ENCODE measurements at places on chromosomes 11 and 22.

DNA sequence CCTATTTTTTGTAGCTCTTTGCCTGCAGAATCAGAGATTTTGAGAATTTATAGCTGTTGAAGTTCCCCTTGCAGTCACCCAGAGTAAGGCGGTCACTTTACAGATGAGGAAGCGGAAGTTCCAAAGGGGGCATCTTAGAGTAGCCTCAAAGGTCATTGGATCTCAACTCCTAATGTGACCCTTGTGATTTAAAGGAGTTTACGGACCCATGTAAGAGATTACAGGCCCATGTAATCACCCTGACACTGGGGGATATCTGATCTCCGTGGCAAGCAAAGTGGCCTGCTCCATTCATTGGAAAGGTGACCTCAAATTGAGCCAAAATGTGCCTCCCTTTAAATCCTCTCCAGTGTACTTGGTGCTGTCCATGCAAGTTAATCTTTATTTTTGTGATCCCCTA lies 15.7 kb downstream of the P2RX3 start:
- DNase-seq = no peak

DNA sequence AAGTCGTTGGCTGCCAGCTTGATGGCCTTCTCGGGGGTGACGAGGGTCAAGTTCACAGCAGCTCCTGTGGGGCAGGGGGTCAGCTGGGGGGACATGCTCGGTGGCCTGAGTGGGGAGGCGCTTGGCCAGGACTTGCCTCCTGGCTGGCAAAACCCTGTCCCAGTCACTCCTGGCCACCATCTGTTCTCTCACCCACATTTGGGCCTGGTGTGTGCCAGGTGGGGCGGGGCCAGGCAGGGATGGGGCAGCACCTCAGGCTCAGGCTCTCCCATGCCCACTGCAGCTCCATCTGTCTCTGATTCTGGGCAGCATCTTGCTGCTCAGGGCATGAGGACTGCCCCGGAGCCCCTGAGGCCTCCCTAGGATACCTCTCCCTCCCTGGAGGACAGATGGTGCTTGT lies 3.7 kb upstream of the CEND1 start:
- no peak for DNase-seq

DNA sequence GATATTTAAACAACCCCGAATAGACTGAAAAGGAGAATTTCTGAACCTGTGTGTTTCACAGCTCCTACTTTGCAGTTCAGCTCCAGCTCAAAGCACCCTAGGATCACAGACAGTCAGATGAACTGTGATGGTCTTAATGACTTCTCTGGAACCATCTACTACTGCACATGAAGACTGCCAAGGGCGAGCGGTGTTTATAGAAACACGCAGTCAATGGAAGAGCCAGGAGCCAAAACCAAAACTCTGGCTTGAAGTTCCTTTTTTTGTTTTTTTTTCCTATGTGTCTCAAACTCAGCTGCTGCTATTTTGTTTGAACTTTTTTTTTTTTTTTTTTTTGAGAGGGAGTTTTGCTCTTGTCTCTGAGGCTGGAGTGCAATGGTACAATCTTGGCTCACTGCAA lies 382.6 kb upstream of the SYN3 start:
- DNase-seq = peak; percentile 5

DNA sequence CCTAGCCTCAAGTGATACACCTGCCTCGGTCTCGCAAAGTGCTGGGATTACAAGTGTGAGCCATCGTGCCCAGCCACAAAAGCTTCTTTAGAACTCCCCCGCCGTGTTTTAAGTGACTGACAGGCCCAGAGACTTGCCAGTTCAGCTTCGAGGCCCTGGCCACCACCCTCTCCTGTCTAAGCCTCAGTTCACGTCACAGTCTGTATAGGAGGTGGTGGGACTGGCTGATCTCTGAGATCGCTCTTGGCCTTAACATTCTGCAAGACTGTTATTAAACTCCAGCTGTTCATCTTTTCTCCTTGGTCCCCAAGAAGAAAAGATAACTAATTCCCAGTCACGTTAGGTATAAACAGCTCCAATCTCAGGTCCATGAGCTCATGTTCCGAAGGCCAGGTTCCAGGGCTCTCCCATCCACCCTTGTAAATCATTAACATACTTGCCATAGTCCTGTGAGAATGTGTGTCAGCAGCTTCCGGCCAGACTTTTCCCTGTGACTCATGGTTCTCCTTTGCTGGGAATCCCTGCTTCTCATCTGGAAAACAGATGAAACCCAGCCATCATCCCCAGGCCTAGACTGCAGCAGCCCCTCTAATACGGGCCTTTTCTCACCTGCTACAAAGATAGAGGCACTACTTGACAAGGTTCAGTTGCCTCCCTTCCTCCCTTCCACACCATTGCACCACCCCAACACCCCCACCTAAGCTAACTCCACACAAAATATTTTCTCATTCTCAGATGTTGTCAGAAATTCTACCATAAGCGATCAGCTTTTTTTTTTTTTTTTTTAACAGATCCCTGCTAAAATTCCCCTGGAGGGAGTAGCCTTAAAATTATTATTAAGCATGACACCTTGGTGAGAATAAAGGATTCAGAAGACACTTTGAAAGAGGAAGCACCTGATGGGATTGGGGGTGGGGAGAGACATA lies 5.6 kb upstream of the KIAA0930 start:
- DNase-seq = peak; percentile 96

DNA sequence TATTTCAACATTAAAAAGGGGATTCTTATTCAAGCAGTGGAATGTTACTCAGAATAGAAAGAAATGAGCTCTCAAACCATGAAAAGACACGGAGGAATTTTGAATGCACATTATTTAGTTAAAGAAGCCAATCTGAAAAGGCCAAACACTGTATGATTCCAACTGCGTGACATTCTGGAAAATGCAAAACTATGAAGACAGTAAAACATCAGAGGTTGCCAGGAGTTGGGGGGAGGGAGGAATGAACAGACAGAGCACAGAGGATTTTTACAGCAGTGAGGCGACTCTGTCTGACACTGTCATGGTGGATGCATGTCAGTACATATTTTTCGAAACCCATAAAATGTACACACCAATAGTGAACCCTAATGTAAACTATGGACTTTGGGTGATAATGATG lies 22.9 kb upstream of the THY1 start:
- DNase-seq = no peak

- DNase-seq = peak; percentile 97
Observed at GRCh38 chr11:75563978-75564552, 2.0 kb downstream of the SERPINH1 start.

DNA sequence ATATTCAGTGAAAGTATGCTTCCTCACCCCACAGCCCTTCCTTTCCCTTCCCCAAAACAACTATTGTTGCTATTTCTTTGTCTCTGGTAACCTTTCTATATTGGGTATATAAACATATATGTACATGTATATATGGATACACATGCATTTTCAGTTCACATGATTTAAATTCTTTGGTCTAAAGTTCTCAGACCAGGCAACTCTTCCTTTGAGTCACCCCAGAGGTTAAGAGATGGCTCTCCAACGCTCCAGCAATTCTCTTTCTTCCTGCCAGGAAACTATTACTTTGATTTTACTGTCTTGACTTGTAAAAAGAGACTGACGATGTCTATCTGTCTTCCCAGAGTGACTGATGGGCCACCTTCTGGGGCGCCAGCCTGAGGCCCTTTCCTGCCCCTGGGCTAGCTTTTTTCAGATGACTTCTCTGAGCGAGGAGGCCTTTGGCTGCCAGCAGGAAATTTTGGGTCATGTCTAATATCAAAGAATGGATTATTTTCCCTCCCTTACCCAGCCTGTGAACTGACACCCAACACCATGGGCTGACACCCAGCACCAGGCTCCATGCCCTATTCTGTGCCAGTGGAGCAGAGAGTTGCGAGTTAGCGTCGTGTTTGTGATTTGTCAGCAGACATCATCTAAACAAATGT lies 14.4 kb upstream of the ST3GAL4 start:
- no peak for DNase-seq

GRCh38 chr22:22720724-22721261 lies 76.4 kb downstream of the GGTLC2 start:
- DNase-seq = peak; percentile 82

DNA sequence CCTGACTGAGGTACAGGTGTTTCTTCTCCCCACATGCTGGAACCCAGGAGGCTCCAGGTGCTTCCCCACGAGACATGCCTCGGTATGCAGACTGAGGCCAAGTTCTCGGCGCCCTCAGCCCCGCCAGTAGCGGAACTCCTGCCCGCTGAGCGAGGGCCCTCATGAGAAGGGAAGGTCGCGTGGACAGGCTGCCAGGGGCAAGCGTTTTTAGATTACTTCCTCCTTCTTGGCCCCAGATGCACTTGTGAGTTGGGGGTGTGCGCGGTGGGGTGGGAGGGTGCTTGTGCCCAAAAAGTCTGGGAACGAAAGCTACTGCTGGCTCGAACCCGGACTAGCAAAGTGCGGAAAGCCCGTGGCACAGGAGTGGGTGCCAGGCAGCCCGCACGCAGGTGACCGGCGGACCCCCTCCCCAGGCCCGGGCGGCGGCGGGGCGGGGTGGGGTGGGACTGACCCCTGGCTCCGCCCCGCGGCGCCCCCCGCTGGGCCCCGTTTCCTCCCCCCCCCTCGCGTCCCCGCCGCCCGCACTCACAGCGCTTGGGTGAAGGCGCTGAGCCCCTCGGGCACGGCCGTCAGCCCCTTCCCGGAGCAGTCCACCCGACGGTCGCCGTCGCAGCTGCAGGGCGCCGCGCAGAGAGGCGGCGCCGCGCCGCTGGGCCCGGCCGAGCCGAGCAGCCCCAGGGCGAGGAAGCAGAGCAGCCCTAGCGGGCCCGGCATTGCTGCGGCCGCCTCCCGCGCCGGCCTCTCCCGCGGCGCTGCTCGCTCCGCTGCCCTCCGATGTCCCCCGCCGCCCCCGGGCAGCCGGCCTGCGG lies 797 bp downstream of the LGR4 start:
- no peak for DNase-seq

DNA sequence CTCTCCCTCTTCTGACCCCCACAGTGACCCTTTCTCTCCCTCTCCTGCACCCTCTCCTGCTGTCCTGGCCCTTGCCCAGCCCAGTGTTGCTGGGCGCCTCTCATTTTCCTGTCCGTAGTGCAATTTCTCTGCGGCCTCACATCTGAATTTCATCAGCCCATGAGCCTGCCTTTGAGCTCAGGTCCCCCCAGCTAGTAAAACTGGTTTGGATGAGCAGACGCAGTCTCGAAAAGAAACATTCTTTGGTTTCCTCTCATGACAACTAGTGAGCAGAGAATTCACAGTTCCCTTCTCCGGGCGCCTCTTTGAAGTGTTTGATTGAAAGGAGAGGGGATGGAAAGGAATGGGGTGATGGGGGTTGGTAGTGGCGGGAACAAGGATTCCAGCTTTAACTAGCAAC lies 126.0 kb upstream of the CADM1 start:
- no peak for DNase-seq

DNA sequence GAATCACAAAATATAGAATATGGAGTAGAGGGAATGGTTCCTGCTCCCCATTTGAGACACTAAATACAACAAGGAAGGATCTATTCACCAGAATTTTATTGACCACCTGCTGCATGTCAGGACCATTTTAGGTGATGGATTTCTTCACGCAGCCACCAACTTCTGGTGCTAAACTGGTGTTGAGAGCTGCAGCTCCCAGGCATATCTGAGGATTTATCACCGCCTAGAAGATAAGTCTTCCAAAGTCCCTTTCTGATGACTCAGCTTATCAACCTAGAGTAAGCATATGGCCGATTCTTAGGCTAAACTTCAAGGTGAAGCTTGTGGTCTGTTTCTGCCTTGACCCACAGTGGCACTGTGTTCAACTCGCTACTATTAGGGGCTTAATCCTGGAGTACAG lies 6.7 kb downstream of the DDI1 start:
- DNase-seq = no peak

DNA sequence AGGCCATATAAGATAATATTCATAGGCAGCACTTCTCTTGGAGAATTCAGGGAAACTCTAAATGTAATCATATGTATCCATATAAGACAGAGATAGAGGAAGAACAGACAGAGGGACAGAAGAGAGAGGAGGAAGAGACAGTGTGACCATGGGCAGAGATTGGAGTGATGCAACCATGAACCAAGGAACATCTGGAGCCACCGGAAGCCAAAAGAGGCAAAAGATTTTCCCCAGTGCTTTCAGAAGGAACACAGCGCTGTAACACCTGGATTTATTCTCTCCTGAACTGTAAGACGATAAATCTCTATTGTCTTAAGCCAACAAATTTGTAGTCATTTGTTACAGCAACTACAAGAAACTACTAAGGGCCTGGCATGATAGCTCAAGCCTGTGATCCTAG lies 57.7 kb downstream of the GAB2 start:
- no peak for DNase-seq

- peak; percentile 24 for DNase-seq
Observed at GRCh38 chr11:30333405-30333804, 10.5 kb downstream of the ARL14EP start.

DNA sequence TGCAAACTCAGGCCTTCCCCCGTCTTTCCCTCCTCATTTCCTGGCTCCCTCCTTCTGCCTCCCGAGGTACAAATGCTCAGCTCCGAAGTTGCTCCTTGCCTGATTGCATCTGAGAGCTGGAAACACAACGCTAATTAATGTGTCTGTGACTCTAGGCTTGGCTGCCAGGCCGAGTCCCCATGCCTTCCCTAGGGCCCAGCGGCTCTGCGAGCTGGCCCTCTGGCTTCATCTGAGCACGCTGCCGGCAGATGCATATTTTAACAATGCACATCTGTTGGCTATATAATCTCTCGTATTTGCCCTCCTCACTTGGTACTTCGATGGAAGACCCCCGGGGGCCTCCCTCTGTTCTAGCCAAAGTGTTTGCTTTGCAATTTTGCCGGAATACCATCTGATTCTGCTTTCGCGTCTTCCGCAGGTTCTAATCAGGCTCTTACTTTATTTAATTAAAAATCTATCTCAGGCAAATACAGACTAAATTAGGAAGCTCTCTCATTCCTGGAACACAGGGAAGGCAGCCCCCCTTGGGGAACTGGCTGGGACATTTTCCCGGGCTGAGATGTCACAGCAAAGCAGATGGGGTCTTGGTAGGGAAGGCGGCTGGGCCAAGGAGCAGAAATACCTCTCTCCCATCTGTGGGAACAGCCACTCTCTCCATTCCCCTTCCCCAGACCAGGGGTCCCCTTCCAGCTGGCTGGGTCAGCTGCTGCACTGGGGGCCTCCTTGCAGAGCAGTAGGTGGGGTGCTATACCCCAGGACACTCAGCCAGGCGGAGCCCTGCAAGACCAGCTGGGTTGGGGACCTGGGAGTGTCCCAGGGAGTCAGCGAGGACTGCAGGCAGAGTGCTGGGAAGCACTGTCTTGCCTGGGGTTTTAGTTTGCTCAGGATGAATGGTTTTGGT lies 162.8 kb downstream of the ST3GAL4 start:
- DNase-seq = no peak

- peak; percentile 59 for DNase-seq
Observed at GRCh38 chr22:50252082-50253045, 1.3 kb upstream of the HDAC10 start.

DNA sequence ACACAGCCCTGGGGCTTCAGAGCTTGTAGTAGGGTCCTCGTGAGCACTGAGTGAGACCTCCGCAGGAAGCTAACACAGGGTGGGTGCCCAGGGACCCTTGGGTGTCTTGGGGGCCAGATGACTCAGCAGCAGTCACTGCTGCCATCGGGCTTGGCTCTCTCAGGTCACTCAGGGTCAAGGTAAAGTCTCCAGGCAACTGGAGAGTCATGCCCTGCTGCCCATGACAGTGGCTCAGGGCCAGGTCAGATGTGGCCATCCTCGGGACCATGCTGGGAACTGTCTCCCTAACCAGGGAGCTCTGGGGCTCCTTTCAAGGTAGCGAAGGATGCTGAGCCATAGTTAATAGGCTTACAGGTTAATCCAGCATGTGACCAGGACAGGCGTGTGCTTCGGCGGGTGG lies 44.4 kb upstream of the SLC22A12 start:
- DNase-seq = no peak

- no peak for DNase-seq
Observed at GRCh38 chr11:9787260-9787659, 123.4 kb downstream of the SWAP70 start.

GRCh38 chr11:11587122-11587521 lies 34.7 kb downstream of the GALNT18 start:
- peak; percentile 9 for DNase-seq

GRCh38 chr11:60378354-60378753 lies at the start of gene MS4A7:
Gene MS4A7, plus strand, starts transcription at chr11:60378532. Its CDS starts 4,610 bp downstream, at chr11:60383142.
- DNase-seq = no peak

All from fibroblast of mammary gland (primary cell).